ENCODE measurements at places on chromosomes 2 and 18.
A peak's percentile ranks its signal among the peaks of the same experiment; 100 is the strongest.

DNA sequence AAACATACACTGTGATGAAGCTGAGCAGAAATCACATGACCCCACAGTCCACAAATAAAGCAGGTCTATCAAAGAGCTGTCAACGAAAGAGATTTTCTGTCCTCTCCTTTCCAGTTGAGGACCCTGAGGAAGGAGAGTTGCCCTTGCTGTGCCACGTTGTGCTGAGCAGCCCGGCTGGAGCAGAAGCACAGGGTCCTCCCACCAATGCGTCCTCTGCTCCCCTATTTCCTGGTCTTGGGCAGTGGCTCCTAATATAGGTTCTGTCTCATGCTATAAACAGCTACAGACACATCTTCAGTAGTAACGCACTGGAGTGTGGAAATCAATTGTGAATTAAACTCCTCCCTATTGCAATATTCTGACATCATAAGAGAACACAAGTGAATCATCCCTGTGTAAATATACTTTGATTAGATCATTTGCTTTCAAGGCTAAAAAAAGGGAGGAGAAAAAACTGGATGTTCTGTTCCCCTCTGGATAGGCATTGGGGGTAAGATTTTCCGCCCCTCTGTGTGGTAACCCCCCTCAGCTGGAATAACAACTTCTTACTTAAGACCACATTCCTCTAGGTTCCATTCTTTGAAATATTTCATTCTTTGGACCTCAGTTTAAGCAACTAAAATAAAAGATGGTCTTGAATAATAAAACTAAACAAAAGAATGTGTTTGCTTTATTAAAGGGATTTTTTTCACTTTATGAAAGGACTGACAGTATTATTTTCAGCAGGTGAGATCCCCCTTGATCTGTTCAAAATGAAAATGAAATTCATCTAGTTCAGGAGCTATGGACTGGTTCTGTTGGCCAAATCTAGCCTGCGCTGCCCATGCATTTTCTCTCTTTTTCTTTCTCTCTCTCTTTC, 8.3 kb upstream of the RHOB start:
- no peak for DNase-seq

DNA sequence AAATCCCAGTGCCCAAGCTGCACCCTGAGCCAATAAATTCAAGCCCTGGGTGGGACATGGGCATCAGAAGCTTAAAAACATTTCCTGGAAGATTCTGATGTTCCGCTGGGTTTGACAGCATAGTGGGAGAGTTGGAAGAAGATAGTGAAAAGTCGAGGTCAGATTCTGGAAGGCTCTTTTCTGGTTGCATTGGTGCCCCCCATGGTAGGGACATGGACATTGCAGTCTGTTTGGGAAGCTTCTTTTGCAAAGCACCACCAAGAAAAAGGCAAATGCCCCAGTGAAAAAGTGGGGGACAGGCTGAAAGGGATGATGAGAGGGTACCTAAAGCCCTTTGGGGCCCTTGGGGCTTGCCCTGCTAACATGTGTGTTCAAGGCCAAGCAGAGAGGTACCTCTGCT, 21.0 kb downstream of the MERTK start:
- DNase-seq = no peak

DNA sequence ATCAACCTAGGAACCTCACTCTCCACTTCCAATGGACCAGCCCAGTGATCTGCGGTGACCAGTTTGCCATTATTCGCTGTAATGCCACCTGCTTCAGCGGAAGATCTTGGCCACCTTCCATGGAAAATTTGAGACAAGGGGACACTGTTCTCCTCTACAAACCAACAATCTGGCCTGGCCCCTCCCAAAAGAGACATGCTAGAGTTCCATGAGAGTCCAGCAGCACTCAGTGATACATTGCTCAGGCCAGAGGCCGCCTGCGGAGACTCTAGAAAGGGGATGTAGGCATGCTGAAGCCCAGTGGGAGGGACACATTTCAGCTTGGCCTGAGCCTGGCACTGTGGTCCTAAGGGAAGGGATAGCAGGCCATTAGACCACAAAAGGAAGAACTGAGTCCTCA, 58.3 kb downstream of the COL6A3 start:
- DNase-seq = no peak

- DNase-seq = no peak
These were observed 2132.8 kb upstream of the CELF4 start for GRCh38 chr18:39698436-39698835.

DNA sequence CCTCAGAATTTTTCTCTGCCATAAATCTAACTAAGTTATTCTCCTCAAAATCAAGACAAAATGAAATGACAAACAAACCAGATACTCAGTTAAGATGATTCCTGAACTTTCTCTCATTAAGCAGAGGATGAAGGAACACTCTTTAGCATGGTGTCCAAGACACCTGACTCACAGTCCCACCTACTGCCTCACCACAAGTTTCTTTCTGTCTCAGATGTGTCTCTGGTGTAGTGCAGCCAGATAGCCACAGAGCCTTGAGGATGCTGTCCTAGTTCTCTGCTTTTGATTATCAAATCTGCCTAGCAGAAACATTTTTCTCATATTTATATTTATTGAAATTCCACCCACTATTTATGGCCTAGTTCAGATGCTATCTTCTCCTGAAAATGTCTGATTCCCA, 103.6 kb upstream of the TMEM200C start:
- no peak for DNase-seq

- DNase-seq = peak; percentile 7
These were observed 69.3 kb downstream of the BCL11A start for GRCh38 chr2:60484133-60484645.

GRCh38 chr2:196459539-196459938, 180.0 kb upstream of the CCDC150 start:
- no peak for DNase-seq

- DNase-seq = no peak
These were observed 30.1 kb upstream of the BZW1 start for GRCh38 chr2:200781616-200782015.

DNA sequence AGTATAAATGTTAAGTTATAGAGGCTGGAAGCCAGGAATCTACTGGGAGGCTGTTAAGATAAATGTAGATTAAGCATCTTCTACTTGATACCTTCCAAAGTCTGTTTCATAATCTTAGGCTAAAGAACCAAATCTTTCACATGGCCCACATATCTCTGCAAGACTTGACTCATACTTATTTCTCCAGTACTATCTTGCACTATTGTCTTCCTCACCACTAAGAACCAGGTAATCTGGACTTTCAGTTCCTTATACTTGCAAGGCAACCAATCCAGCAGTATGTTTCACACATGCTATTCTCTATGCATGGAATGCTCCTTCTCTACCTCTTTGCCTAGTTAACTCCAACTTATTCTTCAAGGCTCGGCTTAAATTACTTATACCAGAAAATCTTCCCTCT, 62.2 kb downstream of the RBMS1 start:
- DNase-seq = no peak
